IMR-90 (cell line): ENCODE measurements at places on chromosomes 7 and 10. TPM values are rescaled to one million over a fixed set of nuclear protein-coding genes. Genes with fewer than 3 reads are reported as not detected.
A peak's percentile ranks its signal among the peaks of the same experiment; 100 is the strongest.

The LRRN3 gene
- polyA plus RNA-seq: 6.1 and 6.9 TPM in 2 replicates

- DNase-seq: no peak
These were observed 19.6 kb downstream of the ASAH2 start for GRCh38 chr10:50231515-50232260.

DNA sequence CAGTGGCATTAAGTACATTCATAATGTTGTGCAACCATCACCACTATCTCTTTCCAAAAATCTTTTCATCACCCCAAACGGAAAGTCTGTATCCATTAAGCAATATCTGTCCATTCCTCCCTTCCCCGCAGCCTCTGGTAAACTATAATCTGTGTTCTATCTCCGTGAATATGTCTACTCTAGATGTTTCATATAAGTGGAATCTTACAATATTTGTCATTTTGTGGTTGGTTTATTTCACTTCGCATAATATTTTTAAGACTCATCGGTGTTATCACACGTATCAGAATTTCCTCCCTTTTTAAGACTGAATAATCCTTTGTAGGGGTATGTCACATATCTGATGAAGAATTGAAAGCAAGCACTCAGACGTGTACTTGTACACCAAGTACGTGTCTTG is 86.0 kb upstream of the FGFR2 start:
- DNase-seq: no peak

- DNase-seq: peak; percentile 43
These were observed 11.1 kb downstream of the FAM53B start for GRCh38 chr10:124732931-124733570.

GRCh38 chr7:138502023-138502767 is 42.1 kb downstream of the TRIM24 start:
- no peak for DNase-seq
